Fibroblast of skin of right quadriceps (primary cell): ENCODE measurements at places on chromosomes 7 and 10.

- DNase-seq, result no peak
Measured at GRCh38 chr7:76257973-76258372, 44.5 kb upstream of the HSPB1 start.

DNA sequence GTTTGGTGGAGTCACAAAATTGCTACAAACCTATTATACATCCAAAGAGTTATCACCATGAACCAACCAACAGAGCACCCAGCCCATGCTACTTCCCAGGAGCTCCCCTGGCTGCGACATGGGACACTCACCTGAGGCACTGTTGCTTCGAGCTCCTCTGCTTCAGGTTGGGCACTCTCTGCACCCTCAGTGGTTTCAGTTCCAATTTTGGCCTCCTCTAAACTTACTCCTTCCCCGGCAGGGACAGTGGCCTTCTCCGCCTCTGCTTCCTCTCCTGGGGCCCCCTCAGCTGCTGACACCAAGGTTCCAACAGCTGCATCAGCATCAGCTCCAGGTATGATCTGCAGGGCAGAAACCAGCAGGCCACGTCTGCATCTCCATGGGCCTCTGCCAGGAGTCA lies 120.4 kb upstream of the TARP start:
- DNase-seq, result no peak

DNA sequence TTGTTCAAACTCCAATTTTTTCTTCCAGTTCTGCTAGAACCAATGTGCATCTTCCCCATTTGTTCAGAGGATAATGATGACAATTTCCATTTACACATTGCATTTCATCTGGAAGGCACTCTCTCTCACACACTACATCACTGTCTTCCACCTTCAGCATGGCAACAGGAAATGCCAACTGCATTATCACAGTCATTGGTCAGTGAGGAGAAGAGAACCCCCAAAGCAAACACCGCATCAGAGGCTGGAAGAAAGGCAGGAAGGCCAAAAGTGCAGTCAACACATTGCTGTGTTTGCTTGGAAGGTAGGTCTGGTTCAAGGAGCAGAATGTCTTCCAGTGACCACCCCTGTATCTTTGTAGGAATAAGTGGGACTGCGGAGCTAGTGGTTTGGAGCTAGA lies 192.2 kb upstream of the RHOBTB1 start:
- DNase-seq, result peak; percentile 15

- peak; percentile 52 for DNase-seq
Measured at GRCh38 chr7:81846398-81846797, 76.6 kb upstream of the HGF start.

DNA sequence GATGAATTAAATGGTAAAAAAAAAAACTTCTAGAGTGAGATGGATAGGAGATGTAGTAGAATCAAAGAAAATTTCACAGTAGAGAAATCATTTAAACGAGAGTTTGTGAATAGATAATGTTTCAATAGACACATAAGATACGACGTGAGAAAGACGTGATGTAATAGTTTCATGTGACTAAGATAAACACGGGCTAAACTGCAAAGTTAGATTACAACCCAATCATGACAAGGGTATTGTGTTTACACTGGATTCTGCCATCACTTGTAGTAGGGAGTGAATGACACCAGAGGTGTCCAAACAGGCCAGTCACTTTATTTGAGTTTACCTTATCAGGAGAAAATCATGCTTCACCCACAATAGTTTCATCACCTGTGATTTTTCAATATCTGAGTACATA lies 21.6 kb downstream of the SEMA3D start:
- no peak for DNase-seq

GRCh38 chr10:10828623-10829022 lies 189.0 kb upstream of the CELF2 start:
- DNase-seq, result no peak

DNA sequence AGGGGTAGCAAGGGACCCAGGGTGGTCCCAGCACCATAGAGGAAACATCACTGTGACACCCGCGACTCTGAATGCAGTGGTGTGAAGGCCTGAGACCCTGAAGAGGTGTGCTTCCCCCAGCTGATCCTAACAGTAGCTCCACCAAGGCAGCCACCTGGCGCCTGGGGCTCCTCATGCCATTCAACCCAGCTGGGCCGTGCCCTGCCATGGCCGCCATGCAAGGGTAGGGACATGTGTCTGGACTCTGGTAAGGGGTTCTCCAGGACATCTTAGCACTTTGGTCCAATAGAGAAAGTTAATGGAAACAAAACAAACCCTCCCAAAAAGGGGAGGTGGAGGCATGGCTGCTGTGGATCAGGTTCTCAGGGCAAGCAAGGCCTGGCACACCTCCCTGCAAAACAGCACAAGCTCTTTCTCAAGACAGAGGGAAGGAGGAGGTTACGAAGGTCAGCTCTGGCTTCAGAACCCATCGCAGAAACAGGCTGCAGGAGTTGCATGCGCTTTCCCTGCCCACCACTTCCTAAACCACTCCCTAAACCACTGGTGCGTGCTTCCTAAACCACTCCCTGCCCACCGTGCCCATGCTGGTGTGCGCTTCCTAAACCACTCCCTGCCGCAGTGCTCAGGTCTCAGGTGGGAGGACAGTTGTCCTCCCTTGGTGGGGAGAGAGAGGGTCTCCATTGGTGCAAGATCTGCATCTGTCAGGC lies 108.7 kb downstream of the LARP4B start:
- no peak for DNase-seq

- DNase-seq, result no peak
Measured at GRCh38 chr10:24406809-24407483, 198.0 kb downstream of the KIAA1217 start.

GRCh38 chr7:55251911-55252310 lies 113.2 kb upstream of the LANCL2 start:
- DNase-seq, result no peak
